M059J (cell line): ENCODE measurements at places on chromosomes 6 and 20. TPM values are rescaled to one million over a fixed set of nuclear protein-coding genes. Genes with fewer than 3 reads are reported as not detected.

The EYS gene
- 0.17 and 0.99 TPM in 2 replicates for total RNA-seq

The MCCD1 gene
- total RNA-seq: not detected in 2 replicates

The VSX1 gene
- total RNA-seq: 0.32 TPM in 1 of 2 replicates, not detected in the other

The CTCFL gene
- total RNA-seq: not detected in 2 replicates

The E2F1 gene
- total RNA-seq: 46.3 and 67.8 TPM in 2 replicates

The SRC gene
- total RNA-seq: 16.5 and 24.3 TPM in 2 replicates

The FABP7 gene
- total RNA-seq: not detected in 2 replicates

- DNase-seq: no peak
Measured at GRCh38 chr20:24733416-24733815, 215.7 kb upstream of the CST7 start.

DNA sequence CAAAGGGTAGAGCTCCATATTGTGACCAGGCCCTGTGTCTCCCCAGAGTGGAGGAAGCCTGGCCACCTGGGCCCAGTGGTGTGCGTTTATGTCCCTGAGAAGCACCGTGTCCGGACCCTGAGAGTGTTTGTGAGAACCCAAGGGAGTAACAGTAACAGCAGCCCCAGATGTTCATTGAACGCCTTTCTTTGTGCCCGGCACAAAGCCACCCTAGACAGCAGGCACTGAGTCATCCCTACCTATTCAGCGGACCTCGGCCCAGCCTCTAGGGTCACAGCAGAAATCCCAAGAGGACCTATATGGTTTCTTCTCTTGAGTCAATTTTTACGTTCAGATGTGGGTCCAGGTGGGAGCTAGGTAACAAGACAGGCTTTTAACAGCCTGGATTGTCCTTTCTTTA lies 24.5 kb downstream of the BCAS4 start:
- no peak for DNase-seq

DNA sequence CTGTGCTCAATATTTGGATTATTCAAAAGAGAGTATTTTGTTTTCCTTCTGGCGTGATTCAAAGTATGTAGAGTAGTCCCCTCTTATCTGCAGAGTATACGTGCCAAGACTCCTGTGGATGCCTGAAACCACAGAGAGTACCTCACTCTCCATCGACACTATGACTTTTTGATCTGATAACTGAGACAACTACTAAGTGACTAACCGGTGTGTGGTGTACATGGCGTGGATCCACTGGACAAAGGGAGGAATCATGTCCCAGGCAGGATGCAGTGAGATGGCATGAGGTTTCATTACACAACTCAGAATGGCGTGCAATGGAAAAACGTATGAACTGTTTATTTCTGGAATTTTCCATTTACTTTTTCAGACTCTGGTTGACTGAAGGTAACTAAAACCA lies 112.2 kb upstream of the PDE7B start:
- DNase-seq: peak; percentile 99

DNA sequence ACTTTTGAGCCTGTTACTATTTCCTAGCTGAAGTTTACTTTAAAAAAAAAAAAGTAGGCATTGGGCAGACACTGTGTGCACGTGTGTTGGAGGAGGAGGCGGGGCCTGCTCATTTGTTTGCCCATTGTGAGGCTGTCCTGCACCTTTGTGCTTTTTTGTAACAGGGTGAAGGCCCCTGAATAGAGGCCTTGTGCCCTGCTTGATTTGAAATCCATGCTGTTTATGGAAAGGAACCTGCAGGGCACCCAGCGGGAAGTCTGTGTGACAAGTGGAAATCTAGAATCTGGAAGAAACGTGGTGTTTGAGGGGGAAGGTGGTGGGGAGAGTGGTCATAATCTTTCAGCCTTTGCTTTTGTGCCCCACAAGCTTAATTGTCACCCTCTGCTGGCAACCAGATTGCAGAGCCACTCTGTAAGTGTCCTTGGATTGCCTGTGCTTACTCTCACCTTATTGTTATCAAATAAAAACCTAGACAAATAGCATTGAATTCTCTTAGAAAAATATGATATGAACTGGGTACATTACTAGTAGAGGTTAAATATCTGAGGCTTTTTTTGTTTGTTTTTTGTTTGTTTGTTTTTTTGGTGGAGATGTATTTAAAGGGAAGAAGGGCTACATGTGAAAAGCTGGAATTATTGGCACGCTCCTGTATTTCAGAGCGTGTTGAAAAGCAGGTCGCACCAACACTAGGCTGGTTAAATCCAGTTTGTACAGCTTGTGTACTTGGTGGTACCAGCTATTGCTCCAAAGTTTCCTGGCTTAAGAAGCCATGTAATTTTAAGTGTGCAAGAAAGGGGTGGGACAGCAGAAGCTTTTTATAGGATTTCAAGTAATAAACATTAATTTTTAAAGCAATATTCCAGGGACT lies 156.3 kb downstream of the ARID1B start:
- DNase-seq: no peak

DNA sequence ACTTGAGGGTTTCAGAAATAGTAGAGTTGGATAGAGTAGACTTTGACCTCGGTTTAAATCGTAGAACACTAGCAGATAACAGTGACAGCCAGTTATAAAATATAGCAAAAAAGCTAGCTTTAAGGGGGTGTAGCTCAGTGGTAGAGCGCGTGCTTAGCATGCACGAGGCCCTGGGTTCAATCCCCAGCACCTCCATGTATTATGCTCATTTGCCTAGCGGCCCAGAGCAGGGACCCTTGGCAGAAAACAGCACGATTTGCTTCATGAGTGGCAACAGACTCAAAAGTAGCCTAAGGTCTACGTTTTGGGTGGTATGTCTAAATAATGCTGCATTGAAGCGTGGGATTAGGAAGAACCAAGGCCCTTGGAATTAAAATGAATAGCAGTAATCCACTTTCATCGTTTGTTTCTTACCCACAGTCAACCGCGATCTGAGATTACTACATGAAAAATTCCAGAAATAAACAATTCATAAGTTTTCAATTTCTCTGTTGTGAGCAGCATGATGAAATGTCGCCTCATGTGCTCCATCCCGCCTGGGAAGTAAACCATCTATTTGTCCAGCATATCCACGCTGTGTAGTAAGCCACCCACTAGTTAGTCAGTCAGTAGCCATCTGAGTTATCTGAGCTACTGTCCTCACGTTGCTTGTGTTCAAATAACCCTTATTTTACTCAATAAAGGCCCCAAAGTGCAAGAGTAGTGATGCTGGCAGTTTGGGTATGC lies 184.9 kb downstream of the GPX5 start:
- peak; percentile 78 for DNase-seq

- DNase-seq: no peak
Measured at GRCh38 chr6:71124340-71124739, 164.3 kb upstream of the OGFRL1 start.

- no peak for DNase-seq
Measured at GRCh38 chr20:10077886-10078285, 43.1 kb downstream of the ANKEF1 start.

DNA sequence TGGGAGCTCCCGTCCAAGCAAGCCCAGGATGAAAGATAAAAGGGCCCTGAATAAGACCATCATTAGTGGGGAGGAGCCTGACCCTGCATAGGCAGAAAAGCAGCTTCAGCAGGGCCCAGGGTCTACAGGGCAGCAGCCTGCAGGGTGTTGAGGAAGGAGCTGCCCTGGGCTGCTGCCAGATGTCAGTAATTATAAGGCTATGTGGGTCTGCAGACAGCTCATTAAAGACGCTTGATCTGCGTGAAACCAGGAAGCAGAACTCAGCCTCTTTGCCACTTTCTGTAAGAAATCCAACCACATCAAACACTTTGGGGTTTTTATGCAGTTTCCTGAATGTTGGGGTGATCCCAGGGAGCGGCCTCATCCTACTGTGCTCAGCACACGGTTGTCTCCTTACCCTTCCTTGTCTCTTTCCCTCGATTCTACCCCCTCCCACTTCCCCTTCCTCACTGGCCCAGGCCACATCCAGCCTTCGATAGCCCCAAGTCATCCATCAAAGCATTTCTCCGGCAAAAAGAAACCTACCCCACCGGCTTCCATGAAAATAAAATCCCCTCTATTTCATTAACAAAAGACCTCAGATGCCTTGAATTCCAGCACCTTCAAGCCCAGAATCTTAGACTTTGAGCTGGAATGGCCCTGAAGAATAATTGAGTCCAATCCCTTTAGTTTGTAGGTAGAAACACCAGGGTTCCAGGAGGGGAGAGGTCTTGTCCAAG lies 1.0 kb upstream of the TGM6 start:
- peak; percentile 45 for DNase-seq

GRCh38 chr20:33434434-33434833 lies 9.1 kb downstream of the SNTA1 start:
- no peak for DNase-seq

- no peak for DNase-seq
Measured at GRCh38 chr20:3383878-3384495, 23.5 kb downstream of the DNAAF9 start.

GRCh38 chr20:20744170-20744725 lies 31.8 kb upstream of the RALGAPA2 start:
- no peak for DNase-seq

GRCh38 chr20:53826597-53827291 lies 233.1 kb upstream of the ZNF217 start:
- DNase-seq: peak; percentile 39

- peak; percentile 72 for DNase-seq
Measured at GRCh38 chr6:151036869-151037680, 171.6 kb downstream of the MTHFD1L start.

GRCh38 chr20:43824309-43825050 lies 90.2 kb upstream of the TOX2 start:
- DNase-seq: peak; percentile 47

- peak; percentile 89 for DNase-seq
Measured at GRCh38 chr6:33694401-33694931, 17.0 kb downstream of the UQCC2 start.

GRCh38 chr6:2478200-2478599 lies 232.8 kb upstream of the GMDS start:
- DNase-seq: no peak

DNA sequence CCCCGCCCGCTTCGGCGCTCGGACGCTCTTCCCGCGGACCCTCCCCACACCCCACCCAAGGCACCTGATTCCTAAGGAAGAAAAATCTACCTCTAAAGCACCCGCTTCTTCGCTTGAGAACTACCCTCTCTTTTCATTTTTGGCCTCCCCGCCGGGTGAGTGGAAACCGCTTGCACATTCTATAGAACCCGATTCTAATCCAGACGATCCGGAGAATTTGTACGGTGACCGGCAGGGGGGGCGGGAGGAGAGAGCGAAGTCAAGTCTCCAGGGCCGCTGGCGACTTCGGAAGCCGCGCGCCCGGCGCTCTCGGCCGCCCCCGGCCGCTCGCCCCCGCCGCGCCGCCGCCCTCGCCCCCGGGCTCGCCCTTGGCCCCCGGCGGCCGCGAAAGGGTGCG lies at the start of gene RBM24:
TSS of gene RBM24 (plus strand) at position 262 of the 397 bp plus-strand sequence. CDS start 221 bp downstream, outside the sequence.
- DNase-seq: peak; percentile 83
